ENCODE measurements at places on chromosomes 4 and X.

DNA sequence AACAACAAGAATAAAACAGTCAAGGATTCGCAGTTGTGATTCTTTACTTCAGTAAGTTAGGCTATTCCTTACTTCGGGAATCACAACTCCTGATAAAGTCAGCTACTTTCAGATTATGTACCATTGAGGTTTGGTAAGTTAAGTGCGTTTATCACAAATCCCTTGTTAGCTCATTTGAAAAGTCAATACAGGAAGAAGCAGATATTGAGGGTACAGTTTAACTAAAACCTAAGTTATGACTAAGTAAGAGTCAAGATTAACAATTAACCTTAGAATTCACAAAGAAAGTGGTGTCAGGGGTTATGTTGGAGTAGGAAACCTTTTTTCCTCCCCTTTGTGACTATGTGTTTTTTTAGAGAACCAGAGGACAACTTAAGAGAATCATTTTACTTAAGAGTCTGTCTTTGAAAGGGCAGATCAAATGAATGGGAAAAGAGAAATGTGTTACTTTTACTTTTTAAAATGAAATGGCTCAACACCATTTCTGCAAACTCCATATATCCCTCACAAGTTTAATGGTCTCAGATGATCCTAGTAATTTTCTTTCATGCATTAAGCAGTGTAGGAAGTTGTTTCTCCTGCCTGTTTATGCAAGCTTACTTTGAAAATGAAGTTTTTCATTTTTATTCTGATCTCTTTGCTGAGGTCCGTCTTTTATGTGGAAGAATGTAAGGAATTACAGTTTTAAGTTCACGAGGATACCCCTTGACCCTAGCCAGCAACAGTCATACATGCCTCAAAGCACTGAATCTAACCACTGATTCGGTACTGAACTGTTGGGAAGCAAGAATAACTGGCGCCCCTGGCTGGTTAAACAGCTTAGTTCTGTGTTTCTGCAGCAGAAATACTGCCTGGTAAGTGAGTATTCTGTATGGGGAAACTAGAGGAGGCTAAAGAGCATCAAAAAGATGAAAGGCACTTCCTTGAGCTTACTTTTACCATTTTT lies 211.7 kb downstream of the SLC4A4 start:
- no peak for DNase-seq

- DNase-seq, result no peak
Measured at GRCh38 chrX:34528081-34528480, 129.0 kb downstream of the TMEM47 start.

DNA sequence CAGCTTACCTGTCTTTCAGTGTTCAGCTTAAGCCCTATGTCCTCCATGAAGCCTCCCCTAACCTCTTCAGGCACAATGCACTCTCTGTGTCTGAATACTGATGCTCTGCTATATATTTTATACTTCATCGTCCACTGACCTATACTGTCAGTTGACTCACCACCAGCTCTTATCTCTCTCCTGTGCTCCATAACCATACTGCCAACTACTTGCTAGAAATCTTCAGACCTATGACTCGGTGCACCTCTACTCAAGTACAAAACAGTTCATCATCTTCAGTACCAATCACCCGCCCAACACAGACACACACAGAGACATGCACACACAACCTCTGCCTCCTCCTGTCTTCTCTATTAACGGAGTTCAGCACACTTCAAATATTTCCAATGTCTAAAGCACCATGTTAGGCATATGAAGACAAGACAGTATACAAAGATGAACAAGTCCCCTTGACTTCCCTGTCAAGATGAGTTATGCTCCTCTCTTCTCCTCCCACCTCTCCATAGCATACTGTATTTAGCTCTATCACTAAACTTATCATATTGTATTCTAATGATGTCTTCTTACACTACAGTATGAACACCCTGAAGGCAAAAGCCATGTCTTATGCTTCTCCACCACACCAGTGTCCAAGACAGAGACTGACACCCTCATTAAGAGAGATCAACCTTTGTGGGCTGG lies 42.5 kb downstream of the ARHGEF6 start:
- DNase-seq, result no peak

GRCh38 chr4:185143601-185143969 lies 519 bp downstream of the SLC25A4 start:
- peak; percentile 12 for DNase-seq

DNA sequence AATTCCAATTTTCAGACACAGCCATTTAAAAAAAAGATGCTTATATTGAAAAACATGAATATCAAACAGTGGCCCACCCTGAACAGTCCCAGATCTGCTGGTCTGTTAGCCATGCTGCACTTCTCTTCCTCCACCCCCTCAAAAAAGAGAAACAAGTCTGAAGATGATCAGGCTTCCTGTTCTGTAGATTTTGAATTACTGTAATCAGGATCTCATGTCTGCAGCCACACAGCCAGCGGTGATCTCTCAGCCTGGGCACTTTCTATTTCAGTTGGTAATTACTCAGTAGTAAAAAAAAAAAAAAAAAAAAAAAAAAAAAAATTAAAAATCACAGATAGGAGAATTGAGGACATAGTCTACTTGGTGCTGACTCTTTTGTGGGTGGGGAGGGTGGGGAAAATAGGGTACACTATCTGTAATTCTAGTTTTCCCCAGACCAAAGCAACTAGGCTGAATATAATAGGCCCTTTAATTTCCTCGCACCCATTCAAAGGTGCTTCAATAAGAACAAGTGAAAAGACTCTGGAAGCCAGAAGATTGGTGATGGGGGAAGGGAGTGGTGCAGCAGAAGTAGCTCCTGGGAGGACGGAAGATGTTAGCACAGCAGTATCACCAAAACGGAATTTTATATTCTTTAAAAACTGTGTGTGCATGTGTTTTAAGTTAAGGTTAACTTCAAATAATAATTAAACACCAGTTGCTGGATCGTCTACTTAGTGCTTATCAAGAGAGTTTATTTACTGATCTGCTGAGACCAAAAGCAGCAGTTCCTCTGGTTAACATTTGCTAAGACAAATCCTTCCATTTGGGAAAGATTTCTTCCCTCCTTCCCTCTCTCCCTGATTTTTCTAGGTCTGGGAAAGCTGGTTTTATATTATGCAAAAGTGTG lies 47.0 kb downstream of the SPRY1 start:
- DNase-seq, result peak; percentile 11

GRCh38 chrX:40099055-40099958 lies 1.5 kb upstream of the BCOR start:
- peak; percentile 51 for DNase-seq

GRCh38 chr4:83151651-83152050 lies 37.1 kb upstream of the PLAC8 start:
- no peak for DNase-seq

DNA sequence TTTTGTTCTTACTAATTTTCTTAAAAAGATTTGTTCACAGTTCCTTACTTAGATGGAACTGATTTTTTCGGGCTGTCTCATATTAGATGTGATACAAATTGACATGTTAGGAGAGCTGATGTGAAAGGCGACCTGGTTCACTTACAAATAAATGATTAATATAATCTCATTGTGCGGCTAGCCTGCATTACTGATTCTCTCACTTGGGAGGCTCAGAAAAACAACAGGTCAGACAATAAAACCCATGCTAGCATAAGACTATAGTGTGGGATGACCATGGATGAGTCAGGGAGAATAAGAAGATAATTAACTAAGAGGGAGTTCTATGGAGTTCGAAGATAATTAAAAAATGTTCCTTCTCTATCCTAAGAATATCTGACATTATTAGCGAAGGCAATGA lies 40.8 kb downstream of the RTL9 start:
- DNase-seq, result no peak

GRCh38 chr4:62342346-62342745 lies 1142.2 kb downstream of the ADGRL3 start:
- DNase-seq, result no peak

GRCh38 chr4:80215449-80216052 lies 18.2 kb downstream of the PRDM8 start:
- peak; percentile 9 for DNase-seq

DNA sequence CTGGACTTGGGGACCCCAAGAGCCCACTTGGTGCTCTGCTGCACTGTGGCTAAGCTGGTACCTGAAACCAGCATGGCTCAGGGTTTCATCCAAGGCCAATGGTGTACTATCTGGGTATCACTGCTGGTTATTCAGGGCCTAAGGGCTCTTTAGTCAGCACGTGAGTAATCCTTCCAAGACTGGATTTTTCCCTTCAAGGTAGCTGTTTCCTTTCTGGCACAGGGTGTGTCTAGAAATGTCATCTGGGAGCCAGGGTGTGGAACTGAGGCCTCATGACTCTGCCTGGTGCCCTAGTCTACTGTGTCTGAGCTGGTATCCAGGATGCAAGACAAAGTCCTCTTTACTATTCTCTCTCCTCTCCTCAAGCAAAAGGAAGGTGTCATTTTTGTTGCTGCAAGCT lies 99.0 kb upstream of the QRFPR start:
- no peak for DNase-seq

DNA sequence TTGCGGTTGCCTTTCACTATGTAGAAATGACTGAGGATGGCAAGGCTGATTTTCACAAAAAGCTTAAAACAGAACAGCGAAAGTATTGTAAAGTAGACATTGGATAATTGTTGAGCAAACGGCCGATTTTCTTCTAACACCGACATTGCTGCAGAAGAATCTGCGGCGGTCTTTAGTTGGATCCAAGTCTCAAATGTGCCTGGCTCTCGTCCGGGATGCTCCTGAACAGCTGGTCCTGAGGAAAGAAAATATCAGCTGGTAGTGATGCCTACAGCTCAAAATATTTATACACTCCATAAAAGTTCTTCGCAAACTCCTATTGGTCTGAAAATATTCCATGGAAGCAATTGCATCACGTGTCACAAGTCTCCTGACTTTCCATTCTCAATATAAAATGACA lies at the start of gene ASB5:
ASB5 (minus strand) TSS at position 260 of the 400 bp plus-strand sequence; CDS start at position 146, 114 bp downstream.
- no peak for DNase-seq

DNA sequence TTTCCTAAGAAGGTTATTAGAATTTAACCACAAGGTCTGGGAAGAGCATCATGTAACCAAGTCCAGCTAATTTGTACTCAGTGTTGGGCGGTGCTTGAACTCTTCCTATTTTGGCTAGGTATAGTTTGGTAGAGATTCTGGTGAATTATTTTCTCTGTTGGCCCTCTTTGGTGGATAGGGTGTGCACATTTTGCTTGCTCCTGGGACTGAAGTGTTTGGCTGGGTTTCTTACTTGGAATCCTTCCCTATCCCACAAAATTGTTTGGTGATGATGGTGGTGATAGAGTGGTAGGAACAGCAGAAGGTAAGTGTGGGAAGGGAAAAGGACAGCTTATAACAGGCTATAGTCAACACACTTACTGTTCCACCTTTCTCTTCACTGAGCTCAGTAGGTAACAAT lies 194.8 kb upstream of the GPC4 start:
- no peak for DNase-seq

DNA sequence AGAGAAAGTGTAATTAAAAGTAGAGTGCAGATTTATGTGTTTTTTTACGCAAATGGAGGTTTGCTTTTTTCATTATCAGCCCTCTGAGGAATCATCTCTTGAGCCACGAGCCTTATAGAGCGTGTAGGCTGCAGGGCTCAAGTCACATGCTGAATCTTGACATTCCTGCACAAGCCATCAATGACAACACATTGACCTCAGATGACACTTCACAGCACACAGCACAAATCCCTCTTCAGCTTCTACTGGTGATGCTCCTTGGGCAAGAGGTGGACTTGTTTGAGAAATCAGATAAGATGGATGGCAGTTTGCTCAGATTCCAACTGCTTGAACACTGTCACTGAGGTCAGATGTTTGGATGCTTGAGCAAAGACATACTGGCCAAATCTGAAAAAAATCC lies 250.6 kb downstream of the SNCA start:
- no peak for DNase-seq

GRCh38 chr4:53592122-53592521 lies 836 bp upstream of the LNX1 start:
- no peak for DNase-seq

DNA sequence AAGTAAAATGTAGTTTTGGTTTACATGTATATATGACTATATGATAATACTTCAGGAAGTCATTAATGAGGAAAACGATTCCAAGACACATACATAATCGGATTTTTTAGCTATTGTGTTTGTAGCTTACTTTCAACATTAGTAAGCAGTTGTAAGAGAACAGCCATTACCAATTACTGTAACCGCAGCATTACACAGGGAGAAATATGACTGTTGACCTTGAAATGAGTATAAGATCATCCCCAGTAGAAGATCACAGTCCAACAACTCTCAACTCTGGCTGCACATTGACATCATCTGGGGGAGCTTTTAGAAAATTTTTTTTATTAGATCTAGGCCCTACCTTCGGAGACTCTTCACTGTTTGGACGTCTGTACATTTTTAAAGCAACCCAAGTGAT lies 762.0 kb upstream of the MAGEB2 start:
- no peak for DNase-seq

DNA sequence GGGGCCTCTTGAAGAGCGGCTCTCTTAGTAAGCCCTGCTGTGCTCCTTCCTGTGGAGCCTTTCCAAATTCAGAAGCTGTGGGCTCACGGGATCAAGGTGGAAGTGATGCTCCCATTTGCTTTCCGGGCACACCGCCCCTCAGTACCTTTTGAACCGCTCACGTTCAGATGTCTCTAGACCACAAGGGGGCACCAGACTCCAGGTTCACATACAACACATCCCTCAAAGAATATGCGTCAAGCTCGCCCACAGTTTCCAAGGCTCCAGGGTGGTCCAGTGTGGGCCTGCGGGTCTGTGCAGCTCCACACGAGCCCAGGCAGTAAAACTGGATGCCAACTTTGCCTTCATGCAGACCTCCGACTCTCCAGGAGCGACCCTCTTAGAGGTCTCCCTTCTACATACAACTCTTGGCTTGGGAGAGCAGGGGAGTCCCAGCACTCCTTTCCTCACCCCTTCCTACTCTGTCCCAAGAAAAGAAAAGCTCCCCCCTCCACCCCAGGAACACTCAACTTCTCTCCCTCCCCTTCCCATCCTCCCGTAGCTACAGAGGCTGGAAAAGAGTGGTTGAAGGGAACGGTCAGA lies 11.0 kb downstream of the SUPT20HL1 start:
- peak; percentile 59 for DNase-seq

DNA sequence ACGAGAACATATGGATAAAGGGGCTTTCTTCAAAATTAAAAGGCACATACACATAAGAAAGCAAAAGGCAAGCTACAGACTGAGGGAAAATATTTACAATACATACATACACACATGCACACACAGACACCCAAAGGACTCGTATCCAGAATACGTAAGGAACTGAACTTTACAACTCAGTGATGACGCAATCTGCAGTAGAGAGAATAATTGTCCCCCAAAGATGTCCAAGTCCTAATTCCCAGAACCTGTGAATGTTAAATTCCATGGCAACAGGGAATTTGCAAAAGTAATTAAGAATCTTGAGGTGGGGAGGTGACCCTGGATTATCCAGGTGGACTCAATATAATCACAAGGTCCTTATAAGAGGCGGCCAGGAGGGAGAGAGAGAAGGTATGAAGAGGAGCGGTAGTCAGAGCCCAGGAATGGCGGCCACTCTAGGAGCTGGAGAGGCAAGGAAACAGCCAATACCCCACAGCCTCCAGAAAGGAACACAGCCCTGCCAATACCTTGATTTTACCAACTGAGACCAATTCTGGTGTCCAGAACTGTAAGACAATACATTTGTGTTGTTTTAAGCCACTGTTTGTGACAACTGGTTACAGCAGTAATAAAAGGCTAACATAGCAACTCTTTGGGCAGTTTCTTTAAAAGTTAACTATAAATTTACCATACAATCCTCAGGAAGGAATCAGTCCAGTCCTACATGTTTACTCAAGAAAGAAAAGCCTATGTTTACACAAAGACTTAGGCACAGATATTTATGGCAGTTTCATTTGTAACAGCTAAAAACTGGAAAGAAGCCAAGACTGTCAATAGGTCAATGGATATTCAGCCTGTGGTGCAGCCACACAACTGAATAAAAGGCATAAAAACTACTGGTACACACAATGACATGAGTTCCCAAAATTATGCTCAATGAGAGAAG lies 27.3 kb upstream of the STS start:
- DNase-seq, result no peak

All from CD4-positive, alpha-beta T cell treated with Interleukin-6 at 100 ng/mL for 8 hours (primary cell).